Activated CD4-positive, alpha-beta T cell treated with anti-CD3 and anti-CD28 coated beads for 36 hours (primary cell): ENCODE measurements at places on chromosomes 1 and 21. TPM values are rescaled to one million over a fixed set of nuclear protein-coding genes. Genes with fewer than 3 reads are reported as not detected.

- no peak for DNase-seq
- no peaks in the 10 kb centered on the region for H3K4me1 ChIP-seq
- peaks cover 3% of the 10 kb centered on the region for H3K36me3 ChIP-seq
- peaks cover 5% of the 10 kb centered on the region for H3K27me3 ChIP-seq
These were observed 176.7 kb downstream of the LYPLAL1 start for GRCh38 chr1:219350172-219350931.

DNA sequence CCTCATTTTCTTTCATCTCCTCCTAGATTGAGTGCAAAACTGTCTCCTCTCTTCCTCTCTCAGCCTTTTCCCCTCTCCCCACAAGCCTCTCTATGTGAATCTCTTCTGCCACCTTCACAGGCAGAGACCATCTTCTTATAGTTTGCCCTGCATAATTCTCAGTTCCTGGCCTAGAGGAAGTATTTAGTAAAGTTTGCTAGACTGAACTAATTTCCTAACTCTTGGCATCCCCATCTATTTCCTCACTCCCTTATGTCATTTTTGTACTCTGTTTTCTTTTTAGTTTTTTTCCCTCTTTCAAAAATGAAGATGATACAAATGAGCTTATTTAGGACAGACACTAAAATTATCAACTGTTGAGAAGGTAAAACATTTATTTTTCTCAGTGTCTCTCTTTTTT, 66.0 kb downstream of the XCL2 start:
- H3K4me3 ChIP-seq, result no peak overlapping the region
- H3K4me1 ChIP-seq, result peaks cover 24% of the 10 kb centered on the region
- H3K27ac ChIP-seq, result no peak overlapping the region
- no peak for DNase-seq
- H3K27me3 ChIP-seq, result no peaks in the 10 kb centered on the region

DNA sequence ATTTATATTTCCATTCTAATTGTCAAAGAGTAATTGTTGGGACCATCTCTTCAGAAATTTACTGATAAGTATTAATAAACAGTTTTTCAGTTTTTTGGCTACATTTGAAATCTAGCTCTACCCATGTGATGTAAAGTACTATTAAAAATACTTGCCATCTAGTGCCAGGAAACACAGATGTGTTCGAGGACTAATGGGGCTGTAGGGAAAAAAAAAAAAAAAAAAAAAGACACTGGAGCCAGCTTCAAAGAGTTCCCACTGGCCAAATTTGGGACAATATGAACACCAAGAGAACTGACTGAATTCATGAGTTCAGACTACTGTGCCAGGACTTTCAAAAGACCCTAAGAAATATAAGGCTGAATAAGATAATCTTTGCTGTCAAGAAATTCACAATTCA, 65.2 kb upstream of the GFI1 start:
- H3K27me3 ChIP-seq, result no peaks in the 10 kb centered on the region
- DNase-seq, result no peak
- H3K36me3 ChIP-seq, result peaks cover 77% of the 10 kb centered on the region
- no peak overlapping the region for H3K4me3 ChIP-seq
- H3K4me1 ChIP-seq, result peaks cover 41% of the 10 kb centered on the region

GRCh38 chr1:226628612-226629155, 80.1 kb downstream of the STUM start:
- no peaks in the 10 kb centered on the region for H3K27me3 ChIP-seq
- no peak overlapping the region for H3K4me3 ChIP-seq
- no peak for DNase-seq
- peaks cover 46% of the 10 kb centered on the region for H3K4me1 ChIP-seq
- no peak overlapping the region for H3K27ac ChIP-seq

GRCh38 chr1:125118147-125118993, 3933.6 kb downstream of the SRGAP2C start:
- no peaks in the 10 kb centered on the region for H3K27me3 ChIP-seq
- no peak for DNase-seq
- H3K27ac ChIP-seq, result no peak overlapping the region
- H3K36me3 ChIP-seq, result peaks cover 9% of the 10 kb centered on the region
- H3K4me1 ChIP-seq, result no peaks in the 10 kb centered on the region

The ZFP69 gene
- total RNA-seq, result 5.4 TPM

DNA sequence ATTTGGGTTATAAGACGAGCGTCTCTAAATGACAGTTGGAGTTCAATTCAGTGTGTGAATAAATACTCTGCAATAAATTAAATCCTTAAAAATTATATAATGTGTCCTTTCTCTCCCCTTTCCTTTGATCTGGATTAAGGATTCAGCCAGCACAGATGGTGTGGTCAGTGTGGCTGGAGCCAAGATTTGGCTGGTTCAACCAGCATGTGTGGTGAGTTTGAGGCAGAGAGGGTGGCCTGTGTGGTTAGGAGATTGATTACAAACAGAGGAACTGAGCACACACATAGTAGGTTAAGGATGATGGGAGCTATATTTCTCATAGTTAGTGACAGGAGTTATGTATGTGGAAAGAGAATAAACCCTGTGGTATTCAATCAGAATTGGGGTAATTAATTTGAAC, 14.2 kb upstream of the AMIGO1 start:
- no peaks in the 10 kb centered on the region for H3K36me3 ChIP-seq
- DNase-seq, result no peak
- no peaks in the 10 kb centered on the region for H3K4me1 ChIP-seq
- H3K4me3 ChIP-seq, result no peak overlapping the region

- peaks cover 12% of the 10 kb centered on the region for H3K4me1 ChIP-seq
- no peak overlapping the region for H3K4me3 ChIP-seq
- no peak overlapping the region for H3K27ac ChIP-seq
- H3K36me3 ChIP-seq, result no peaks in the 10 kb centered on the region
- no peaks in the 10 kb centered on the region for H3K27me3 ChIP-seq
- DNase-seq, result no peak
These were observed 52.0 kb downstream of the TGFBR3 start for GRCh38 chr1:91833946-91834345.

DNA sequence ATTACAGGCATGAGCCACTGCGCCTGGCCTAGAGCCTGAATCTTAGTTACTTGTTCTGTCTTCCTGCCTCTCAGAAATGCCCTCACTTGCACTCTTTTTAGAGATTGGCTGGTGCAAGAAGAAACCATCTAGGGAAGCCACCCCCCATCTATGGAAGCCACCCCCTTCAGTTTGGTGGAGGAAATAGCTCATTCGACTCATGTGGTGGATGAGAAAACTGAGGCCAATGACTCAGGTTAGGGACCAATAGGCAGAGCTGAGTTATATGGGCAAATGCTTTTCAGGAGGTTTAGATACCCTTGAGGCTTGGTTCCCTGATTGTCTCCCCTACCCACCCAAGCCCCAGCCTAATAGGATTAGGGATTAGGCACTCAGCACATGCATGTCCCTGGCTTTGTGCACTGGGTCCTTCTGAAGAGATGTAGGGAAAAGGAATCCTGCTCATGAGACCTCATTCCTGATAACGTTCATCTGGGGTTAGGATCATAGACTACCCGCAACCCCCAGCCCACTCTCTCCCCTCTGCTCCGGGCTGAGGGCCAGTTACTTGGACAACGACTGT, 77.1 kb downstream of the PAX7 start:
- no peak overlapping the region for H3K27ac ChIP-seq
- H3K4me1 ChIP-seq, result no peaks in the 10 kb centered on the region
- H3K36me3 ChIP-seq, result no peaks in the 10 kb centered on the region
- DNase-seq, result no peak
- no peak overlapping the region for H3K4me3 ChIP-seq
